ENCODE measurements at places on chromosomes 5 and 9.

DNA sequence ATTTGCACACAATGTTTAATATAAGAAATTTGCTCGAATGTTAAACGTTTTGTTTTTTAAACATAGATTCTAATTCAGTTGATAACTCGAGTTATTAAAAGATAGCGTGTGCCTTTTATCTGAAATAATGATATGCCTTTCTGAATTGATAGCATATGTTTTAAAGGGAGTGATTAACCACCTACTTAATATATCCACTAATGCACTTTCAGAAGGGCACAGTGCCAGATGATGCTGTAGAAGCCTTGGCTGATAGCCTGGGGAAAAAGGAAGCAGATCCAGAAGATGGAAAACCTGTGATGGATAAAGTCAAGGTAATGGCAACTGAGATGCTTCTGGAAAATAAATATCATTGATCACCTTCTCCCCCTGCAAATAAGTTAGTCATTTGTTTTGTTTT is 53.9 kb downstream of the ERAP1 start:
- DNase-seq: no peak

DNA sequence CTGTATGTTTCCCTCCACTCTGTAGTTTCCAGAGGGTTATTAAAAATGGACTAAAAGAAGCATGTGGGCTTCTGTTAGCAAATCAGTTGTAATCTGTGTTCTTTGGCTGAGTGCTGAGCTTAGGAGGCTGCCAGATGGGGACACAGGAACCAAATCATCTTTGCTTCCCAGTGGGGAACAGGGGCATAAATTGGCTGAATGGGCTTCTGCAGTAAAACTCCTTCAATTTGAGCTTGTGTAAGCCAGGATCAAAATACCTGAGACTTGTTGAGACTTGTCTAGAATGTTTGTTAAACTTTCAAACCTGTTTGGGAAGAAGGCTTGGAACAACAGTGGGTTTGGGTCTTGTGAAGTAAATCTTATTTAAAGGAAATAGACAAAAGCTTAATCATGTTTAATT is 32.2 kb upstream of the TNFAIP8 start:
- DNase-seq: no peak

GRCh38 chr5:95960667-95961616 is 709 bp downstream of the ELL2 start:
- peak; percentile 61 for DNase-seq

DNA sequence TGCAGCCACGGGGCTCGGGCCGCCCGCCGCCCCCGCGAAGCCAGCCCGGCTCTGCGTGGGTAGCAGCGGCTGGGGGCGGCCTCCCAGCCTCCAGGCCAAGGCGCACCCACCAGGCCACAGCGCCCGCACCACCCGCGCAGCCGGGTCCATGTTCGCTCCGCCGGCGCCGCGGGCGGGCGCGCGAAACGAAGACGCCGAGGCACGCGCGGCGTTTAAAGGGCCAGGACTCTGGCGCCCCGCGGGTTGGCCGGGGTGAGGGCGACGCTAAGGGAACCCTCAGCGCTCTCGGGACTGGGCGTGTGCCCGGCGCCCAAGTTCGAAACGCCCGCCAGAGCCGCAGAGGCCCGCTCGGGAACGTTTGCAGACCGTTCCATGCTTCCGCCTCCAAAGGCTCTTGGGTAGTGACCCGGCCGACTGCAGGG is at the start of gene PTGES2:
Gene PTGES2, minus strand, starts transcription at position 162 of the 422 bp plus-strand sequence. Its CDS starts 12 bp downstream, at position 150.
- peak; percentile 55 for DNase-seq

DNA sequence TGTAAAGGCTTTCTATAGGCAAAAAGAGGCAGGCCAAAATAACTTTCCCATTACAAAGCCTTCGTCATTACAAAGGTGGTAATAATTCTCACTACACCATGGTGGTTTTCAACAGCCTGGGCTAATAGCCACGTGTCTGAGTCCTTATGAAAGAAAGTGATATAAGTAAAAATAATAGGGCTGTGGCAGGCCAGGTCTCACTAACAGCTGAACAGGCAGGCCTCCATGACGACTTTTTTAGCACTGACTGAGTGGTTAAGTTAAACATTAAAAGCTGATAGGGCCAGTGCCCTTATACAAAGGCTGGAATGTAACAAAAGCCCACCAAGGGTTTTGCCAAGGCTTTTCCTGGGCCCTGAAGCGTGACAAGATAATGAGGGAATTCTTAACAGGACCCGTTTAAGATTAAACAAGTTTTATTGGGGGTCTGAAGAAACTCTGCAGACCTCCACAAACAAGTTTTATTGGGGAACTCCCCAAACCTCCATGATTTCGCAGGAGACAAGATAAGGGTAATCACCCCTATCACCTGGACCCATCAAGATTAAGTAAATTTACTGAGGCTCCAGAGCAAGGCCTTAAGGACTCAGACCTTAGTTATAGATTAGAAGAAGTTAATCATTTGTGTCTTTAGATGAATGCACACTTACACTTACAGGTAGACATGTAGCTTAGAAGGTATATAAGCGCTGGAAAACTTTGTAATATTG is 412.9 kb downstream of the CHSY3 start:
- no peak for DNase-seq

DNA sequence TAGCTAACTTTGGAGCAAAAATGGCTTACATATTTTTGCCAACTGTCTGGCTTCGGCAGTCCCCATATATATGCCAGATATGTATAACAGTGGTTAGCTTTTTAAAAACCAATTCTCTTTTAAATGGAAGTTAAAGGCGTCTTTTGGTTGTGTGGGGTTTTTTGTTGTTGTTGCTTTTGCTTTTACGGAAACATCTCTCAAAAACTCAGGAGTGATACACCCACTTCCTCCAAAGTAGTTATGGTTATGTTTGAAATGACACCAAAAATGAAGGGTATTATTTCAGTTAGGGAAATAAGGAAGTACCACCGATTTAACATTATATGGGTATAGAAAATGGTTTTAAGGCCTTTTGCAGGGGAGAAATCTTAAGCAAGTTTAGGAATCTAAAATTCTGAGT is 2.3 kb downstream of the CNOT8 start:
- DNase-seq: no peak

DNA sequence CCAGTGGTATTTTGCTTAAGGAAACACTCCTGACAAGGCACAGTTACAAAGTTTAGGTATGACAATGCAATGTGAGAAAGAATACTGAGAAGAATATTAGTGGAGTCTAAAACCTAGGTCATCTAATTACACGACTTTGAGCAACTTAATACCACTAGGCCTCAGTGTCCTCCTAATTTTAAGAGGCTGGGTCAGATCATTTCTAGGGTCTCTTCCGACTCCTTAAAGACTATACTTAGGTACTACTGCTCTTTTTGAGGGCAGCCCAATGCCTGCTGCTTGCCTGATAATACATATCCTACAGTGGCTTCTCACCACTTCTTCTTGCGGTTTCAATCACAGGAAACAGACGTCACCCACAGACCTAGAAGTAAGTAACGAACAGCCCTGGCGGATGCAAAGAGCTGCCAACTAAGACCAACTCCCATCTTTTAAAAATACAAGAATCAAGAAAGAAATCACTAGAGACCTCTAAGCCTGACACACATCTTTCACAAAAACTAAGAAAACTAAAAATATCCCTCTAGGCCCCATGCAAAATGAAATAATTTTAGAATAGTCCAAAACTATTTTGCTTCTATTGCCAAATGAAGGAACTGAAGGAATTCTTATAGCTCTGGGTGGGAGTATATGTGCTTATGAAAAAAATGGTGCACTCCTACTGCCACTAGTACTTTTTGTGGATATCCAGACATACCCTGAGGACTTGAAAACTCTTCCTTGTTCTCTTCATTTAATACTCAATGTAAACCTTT is 13.1 kb downstream of the DIAPH1 start:
- DNase-seq: peak; percentile 71

GRCh38 chr5:55894135-55894534 is 43.0 kb downstream of the IL31RA start:
- DNase-seq: no peak

DNA sequence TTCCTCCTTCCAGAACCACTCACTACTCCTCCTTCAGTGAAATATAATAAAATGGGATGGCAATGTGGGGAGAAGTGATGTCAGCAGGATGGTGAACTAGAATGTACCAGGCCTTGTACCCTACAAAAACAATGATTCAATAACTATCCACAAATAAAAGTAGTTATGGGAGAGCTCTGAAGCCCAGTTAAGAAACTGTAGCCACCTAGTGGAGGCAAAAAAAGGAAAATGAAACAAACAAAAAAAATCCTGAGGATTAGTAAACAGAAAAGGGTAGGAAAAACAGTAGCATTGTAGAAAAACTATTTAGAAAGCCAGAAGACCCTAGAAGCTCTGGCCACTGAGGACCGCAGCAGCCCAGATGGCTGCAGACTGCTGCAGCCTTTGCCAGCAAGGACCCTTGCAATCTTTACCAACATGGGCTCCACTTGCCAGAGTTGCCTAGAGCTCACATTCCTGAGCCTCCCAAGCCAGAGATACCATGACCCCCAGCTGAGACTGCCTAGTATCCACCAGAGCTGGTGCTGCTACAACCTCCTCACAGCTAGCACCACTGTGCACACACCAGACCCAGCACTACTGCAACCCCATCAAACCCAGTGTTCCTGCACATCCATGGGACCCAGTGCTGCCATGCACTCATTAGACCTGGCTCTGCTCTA is 259.7 kb upstream of the MSX2 start:
- DNase-seq: no peak

GRCh38 chr5:139565411-139566305 is 4.5 kb downstream of the UBE2D2 start:
- no peak for DNase-seq

GRCh38 chr9:110255463-110256379 is 586 bp downstream of the TXN start:
- DNase-seq: no peak

DNA sequence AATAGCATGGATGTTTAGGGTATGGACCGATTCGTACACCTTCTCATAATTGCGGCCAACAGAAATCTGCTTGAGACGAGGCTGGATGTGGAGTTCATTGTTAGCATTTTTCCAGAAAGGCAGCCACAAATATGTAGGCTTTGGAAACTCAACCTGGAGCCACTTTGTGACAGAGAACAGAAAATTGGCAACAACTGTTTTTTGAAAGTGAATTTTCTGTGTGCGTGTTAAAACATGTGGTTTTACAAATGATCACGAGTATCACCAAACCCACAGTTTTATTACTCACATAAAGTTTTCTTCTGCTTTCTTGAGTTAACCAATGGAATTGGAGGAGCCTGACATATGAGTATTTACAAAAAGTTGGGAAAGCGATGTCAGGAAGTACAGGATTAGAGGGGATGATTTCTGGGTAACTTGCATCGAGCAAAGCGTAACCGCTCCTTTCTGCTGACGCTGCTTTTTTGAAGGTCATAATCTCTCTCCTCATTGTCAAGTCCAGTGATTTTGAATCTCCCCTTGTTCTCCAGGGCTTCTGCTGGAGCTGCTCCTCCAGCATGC is 138.5 kb upstream of the TAF11L2 start:
- no peak for DNase-seq

DNA sequence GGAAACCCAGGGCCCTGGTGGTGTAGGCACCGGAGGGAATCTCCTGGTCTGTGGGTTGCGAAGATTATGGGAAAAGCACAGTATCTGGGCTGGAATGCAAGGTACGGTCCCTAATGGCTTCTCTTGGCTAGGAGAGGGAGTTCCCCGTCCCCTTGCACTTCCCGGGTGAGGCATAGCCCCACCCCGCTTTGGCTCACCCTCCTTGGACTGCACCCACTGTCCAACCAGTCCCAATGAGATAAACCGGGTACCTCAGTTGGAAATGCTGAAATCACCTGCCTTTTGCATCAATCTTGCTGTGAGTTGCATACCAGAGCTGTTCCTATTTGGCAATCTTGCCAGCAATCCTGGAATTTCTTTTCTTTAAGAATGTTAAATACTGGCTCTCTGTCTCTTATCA is 1429.1 kb downstream of the MAT2B start:
- DNase-seq: no peak

- peak; percentile 2 for DNase-seq
These were observed 293.7 kb downstream of the SPOCK1 start for GRCh38 chr5:137205231-137206027.

- DNase-seq: no peak
These were observed 1.0 kb upstream of the DAB2IP start for GRCh38 chr9:121650217-121651007.

- DNase-seq: no peak
These were observed 831 bp downstream of the KLHL3 start for GRCh38 chr5:137734962-137735554.

DNA sequence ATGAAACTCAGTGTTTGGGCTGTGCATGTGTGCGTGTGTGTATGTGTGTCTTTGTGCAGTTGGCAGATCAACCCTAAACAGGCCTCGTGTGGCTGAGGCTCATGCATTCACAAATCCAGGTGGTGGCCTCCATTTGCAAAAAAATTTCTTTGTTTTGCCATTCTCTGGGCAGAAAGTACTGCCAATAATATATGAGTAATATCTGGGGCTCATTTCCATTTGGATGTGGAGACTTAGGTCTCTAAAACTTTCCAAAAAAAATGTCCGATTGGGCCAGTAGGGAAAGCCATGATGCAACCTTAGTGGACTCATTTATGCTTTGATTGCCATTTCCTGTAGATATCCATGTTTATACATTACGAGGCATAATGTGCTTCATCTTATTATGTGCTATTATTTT is 77.9 kb upstream of the RPS23 start:
- no peak for DNase-seq

DNA sequence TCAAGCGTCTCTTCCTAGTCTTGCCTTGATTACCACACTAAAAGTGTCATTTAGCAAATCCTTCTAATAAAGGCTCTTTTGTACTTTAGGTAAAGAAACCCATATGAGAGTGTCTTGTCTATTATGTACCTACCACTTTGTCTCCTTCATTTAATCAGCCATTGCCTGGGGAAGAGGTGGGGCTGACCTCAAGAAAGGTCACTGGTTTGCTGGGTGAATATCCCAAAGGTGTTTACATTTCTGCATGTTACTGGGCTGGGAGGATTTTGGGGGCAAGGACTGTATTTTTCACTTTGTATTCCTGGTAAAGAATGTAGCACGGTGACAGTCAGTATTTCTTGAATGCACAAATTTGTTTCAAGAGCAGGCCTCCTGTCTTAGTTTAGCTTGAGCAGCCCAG is 11.9 kb upstream of the RPS23 start:
- no peak for DNase-seq

DNA sequence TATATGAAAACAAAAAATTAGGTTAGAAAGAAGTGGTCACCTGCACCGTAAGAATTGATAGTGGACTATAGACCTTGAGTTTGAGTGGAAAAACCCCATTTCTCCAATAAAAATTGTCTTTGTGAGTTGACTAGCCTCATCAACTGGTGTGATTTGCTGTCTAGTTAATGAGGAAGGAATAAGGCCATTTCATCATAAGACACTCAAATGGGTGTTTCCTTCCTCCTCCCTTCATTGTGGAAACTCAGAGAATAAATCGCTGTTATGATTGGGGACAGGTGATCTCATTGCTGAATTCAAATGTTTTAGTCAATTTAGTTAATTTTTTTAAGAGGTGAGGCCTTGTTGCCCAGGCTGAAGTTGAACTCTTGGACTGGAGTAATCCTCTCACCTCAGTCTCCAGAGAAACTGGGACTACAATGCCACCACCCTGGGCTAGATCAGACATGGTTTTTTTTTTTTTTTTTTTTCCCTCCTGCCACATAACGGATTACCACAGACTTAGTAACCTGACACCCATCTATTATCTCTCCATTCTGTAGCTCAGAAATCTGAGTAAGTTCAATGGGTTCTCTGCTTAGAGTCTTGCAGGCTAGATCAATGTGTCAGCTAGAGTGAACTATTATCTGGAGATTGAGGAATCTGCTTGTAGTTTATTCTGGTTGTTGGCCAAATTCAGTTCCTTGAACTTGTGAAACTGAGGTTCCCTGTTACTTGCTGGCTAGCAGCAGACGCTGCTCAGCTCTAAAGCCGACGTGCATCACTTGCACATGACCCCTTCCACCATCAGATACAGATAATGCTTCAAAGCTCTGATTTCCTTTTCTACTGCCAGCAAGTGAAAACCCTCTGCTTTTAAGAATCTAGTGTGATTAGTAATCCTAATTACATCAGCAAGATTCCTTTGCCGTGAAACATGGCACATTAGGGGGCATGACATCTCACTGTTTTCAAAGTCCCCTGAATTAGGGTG is 663.8 kb upstream of the CDH9 start:
- no peak for DNase-seq
